ENCODE measurements at places on chromosomes 12 and 14.

GRCh38 chr12:20024194-20024593 lies 344.1 kb upstream of the PDE3A start:
- no peak for DNase-seq

GRCh38 chr12:93339695-93340094 lies 38.0 kb upstream of the NUDT4 start:
- DNase-seq, result no peak

GRCh38 chr12:64265839-64266238 lies 43.7 kb upstream of the KICS2 start:
- no peak for DNase-seq

GRCh38 chr12:75488553-75488952 lies 8.0 kb downstream of the GLIPR1 start:
- DNase-seq, result no peak

DNA sequence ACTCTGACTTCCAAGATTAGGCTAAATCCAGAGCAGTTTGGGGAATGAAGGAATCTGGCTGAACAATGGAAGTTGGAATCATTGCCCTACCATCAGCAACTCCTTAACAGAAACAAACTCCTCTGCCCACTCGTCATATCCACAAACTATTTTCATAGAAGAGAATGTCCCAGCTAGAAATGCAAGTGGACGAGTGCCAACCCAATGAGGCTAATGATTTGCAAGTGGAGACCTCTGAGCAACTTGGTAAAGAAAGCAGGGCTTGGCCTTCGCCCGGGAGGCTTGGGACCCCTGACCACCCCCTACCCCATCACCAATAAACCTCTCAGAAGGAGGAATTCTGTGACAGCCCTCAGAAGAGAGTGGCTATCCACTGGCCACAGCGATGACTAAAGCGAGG lies 40.0 kb upstream of the DDX11 start:
- DNase-seq, result no peak
